Left forelimb (tissue), 1 donor: ENCODE measurements at places on chromosomes 7 and 10.

DNA sequence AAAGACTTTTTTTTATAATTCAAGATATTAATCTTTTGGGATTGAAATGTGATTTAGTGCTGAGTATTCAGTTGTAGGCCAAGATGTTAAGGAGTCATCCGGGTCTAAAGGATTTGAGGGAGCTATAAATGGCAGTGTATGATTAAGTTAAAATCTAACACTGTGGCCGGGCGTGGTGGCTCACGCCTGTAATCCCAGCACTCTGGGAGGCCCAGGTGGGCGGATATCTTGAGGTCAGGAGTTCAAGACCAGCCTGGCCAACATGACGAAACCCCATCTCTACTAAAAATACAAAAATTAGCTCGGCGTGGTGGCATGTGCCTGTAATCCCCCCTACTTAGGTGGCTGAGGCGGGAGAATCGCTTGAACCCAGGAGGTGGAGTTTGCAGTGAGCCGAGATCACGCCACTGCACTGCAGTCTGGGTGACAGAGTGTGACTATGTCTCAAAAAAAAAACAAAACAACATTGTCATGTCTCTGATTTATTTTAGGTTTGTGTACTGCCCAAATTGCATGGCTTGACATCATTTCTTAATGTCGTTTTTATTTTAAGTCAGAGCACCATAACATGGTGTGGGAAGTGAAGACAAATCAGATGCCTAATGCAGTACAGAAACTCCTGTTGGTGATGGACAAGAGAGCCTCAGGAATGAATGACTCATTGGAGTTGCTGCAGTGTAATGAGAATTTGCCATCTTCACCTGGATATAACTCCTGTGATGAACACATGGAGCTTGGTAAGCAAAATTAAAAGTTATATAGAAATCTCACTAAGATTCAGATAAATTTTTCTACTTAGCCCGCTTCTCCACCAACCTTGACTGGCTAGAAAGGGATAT lies 10.7 kb downstream of the HBP1 start:
- no peak for DNase-seq

GRCh38 chr10:86376852-86377796 lies 10.5 kb upstream of the GRID1 start:
- peak; percentile 89 for DNase-seq

DNA sequence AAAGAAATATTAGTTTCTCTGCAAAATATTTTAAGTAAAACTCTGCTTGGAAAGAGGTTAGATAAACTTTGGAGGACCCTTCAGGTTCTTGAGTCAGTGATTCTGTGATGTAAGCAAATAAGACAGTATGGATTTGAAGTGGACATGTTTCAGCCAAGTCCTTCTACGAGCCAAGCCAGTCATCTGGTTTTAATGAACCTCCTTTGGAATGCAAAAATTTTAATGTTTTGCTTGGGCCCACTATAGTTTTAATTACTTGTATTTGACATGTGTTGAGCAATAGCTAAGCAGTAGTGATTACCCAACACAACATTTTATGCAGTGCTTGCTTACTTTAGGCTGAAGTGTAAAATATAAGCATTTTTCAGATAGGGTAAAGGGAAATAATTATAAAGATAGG lies 296.3 kb upstream of the SEMA3D start:
- no peak for DNase-seq

DNA sequence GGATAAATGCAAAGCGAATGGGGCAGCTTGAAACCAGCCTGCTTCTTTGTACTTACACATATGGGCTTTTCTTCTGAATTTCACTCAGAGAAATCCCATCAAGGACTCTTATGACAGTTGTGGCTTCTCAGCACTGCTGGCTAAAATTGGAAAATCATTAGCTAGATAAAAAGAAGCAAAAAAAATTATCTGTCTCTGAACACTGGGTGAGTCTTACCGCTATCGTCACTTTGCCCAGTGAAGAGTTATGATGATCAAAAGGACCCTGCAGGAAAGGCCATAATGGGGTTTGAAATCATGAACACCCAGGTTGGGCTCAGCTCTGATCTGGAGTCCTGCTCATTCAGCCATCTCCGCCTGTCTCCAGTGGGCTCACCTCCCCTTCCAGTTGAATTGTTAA lies 34.3 kb downstream of the AOAH start:
- DNase-seq: no peak

DNA sequence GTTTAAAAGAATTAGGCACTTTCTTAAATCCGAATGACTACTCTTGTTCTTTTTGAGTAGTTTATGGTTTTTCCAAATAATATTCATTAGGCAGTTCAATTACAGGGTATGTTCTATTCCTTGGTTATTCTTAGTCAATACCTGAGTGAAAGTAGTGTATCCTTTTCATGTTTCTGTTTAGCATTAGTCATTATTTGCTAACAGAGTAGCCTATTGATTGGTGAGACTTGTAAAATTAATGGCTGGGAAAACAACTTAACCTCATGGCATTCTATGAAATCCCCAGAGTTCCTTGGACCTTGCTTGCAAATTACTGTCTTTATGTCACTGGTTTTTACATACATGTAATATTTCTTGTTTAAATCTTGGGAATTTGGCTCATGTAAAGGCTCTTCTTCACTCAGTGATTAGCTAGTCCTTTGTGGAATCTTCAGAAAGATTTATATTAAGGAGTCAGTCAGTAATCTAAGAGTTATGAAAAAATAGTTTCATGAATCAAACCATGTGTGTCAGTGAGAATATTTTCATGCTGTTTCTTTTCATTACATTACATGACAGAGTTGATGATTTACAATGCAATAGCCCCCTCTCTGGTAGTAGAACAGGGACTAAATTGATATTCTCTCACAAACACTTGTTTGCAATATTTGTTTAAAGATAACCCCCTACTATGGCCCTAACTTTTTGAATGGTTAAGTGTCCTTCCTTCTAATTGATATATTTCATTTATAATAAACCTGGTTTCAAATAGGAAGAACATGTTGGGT lies 81.5 kb upstream of the LRRTM3 start:
- no peak for DNase-seq

DNA sequence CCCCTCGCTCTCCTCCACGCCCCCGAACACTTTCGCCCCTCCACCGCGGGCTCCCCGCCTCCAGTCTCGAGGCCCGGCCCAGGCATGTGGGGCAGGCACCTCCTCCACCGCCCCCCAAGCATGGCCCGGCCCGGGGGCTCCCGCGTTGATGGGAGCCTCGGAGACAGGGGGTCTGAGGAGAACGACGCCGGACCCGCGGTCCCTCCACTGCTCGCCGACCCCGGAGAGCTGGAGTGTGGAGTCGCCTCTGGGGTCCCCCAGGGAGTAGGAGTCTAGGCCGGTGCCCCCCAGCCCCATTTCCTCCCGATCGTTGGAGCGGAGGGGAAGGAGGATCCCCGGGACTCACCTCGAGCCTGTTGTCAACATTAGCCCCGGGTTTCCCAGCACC lies 206 bp downstream of the UPF2 start:
- DNase-seq: no peak

- no peak for DNase-seq
These were observed 40.8 kb upstream of the KMT2E start for GRCh38 chr7:104973227-104973626.

DNA sequence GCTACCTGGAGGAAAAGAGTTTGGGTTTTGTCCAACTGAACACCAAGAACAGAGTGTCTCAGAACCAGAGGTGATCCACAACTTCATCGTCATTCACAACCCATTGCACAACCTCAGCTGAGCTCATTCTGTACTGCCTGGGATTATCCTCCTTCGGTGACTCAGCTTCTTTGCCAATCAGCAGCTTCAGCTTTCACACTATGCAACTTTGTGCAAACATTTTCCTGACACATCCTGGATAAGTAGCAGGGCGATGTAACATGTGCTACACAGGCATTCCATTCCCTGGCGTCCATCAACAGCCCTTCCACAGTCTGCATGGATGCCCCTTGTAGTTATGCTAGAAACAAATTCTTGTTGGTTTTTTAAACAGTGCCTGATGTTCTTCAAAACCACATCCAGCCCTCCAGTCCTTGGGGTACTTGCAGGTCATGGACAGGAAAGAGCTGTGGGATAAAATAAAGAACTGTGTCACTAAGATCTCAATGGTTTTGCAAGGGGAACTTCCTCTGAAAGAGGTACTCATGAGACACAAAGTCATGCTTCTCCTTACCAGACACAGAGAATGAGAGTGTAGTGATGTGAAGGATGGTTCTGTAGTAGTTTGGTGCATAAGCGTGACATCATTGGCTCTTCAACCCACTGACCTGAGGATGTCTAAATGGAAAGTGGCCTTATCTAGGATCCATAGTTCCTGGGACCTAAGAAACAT lies 478.5 kb downstream of the KIF20B start:
- DNase-seq: no peak

DNA sequence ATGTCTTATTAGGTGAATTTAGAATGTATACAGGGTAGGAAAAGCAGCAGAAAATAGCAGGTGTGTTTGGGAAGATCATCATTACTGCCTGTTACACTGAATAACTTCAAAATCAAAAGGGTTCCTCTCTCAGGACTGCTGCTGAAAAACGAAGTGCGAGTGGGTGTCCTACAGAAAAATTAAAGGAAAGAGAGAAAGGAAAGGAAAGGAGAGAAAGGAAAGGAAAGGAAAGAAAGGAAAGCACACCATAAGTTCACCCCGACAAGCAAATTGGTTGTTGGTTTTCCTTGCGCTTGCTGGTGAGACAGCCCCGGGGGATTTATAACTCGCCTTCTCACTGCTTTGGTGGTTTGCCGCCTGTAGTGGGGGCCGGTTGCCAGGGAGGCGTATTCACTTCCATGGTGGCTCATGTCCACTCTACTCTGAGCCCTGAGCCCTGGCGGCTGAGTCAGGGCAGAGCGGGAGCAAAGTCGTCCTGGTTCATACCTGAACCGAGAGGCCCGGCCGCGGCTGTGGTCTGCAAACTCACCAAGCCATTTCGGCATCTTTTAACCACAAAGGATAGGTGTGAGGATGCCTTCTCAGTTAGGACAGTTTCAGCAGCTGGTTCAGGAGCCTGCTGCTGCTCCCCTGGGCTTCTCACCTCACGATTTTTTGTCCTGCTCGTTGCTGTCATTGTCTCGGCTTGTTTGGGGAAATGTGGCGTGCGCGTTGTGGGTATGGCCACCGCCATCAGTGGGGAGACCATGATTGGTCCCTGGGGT lies 26.1 kb downstream of the INPP5A start:
- DNase-seq: no peak

GRCh38 chr7:55173671-55174070 lies 154.9 kb downstream of the EGFR start:
- DNase-seq: no peak

- no peak for DNase-seq
These were observed 24.1 kb upstream of the PROSER2 start for GRCh38 chr10:11798845-11799735.

DNA sequence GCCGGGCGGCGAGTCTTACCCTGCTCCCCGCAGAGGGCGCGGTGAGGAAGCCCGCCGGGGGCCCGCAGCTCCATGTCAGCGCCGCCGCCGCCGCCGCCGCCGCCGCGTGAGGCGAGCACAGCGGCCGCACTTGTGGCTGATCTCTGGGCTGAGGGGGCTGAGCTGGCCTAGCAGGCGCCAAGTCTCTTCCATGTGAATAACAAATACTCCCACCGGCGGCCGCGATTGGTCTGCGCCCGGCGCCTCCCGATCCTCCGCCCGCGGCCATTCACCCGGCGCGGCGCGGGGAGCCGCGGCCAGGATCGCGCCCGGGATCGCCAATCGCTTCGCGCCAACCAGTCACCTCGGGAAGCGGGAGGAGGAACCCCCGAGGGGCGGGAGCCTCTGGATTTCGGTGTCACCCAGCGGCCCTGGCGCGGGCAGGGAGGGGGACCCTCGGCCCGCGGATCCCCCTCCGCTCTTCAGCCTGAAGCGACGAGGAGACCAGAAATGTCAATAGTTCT lies at the start of gene GRM8:
GRM8 (minus strand) TSS at position 164 of the 503 bp plus-strand sequence.
- DNase-seq: peak; percentile 74

DNA sequence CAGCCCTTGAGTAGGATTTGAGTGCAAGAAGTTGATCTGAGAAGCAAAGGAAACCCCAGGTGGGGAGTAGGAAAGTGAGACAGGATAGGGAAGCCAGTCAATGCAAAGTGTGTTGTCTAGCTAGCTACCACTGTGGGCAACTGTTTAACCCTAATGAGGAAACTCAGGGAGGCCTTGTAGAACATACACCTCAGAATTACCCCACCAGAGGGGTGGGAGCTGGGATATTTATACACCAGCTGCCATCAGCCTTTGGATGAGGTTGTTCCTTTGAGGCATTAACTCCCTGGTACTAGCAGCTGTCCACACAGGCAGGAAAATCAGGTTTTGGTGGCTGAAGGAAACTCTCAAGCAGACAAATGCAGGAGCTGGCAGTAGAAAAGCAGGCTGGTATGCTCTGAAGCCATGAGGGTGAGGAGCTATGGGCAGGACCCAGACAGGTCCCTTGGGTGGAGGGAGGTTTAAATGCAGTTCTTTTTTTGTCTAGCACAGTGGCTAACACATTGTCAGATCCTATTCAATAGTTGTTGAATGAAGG lies 60.1 kb upstream of the ARID5B start:
- DNase-seq: no peak

DNA sequence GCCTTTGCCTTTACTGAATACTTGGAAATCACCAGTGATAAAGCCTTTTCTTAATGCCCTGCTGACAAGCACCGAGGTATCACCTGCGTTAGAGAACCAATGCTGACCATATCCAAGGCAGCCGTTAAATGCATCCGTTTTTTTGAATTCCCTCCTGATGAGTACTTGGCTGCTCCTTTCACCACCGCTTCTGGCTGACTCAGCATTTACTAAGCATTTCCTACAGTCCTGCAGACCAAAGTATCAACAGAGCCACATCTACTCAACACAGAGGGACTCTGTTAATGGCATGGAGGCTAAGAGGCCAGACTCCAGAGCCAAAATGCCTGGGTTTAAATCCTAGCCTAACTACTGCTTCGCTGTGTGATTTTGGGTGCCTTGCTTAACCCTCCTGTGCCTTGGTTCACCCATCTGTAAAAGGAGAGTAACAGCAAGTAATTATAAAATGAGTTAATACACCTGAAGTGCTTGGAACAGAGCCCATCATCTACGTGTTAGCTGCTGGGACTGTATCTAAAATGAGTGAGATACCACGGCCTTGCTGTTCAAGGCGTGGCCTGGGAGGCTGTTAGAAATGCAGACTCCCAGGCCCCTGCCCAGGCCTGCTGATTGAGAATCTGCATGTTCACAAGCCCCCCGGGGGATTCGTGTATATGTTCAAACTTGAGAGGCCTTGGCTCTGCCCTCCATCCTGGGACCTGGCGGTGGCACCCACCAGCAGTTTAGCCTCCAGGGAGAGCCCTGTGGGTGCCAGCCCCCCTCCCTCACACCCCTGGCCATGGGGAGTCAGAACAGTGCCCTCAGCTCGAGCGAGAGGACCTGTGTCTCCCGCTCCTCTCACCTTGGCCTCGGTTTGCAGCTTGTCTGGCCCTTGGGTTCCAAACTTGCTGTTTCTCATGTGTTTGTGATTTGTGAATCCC lies 30.8 kb upstream of the EFCAB10 start:
- DNase-seq: no peak

GRCh38 chr10:122830273-122830964 lies 15.2 kb downstream of the CUZD1 start:
- no peak for DNase-seq
